ENCODE measurements at places on chromosomes 12 and 14. TPM values are rescaled to one million over a fixed set of nuclear protein-coding genes. Genes with fewer than 3 reads are reported as not detected.

GRCh38 chr12:68450947-68451260, 118.7 kb upstream of the MDM1 start:
- DNase-seq: no peak

MIP gene
- not detected for total RNA-seq

DNA sequence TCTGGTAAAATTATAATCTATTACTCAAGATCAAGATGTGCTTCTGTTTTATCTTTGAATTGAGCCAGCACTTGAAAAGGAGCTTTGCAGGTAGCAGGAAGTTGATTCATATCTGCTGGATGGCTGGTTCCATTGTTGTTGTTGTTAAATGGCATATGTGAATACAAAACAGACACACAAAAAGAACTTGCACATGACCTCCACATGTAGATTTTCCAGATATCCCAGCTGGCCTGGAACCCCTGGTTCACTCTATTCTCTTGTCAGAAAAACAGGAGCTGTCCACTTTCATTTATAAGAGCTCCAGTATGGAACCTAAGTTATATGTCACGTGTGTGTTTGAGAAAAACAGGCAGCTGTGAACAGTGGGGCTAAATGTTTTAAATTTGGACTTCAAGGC, 273.9 kb downstream of the TMEM132D start:
- no peak for DNase-seq

ASPG gene
- total RNA-seq: 1.4 TPM

- DNase-seq: no peak
These were observed 168.2 kb downstream of the KIF26A start for GRCh38 chr14:104306450-104307040.

GRCh38 chr12:71162832-71163763, 5.3 kb upstream of the TSPAN8 start:
- DNase-seq: no peak

GRCh38 chr12:68240079-68240478, 13.3 kb downstream of the IL22 start:
- DNase-seq: no peak

IL26 gene
- total RNA-seq: not detected

- no peak for DNase-seq
These were observed 256.1 kb downstream of the APAF1 start for GRCh38 chr12:98901189-98901588.

DNA sequence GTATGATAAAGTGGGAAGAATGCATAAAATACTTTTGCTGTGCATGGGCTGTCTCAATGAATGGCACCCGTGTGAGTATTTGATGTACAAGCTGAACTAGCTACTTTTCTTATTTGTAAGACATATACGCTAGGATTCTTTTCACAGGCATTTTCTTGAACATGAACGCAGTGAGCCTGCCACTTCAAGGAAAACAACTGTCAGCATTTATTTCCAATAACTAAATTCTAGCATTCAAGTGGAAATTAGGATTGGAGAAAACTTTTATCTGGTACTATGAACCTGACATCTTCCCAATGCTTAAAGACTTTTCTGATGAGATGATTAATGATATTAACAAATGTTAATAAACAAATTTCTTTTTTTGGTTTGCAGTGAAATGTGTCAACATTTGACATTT, 45.7 kb downstream of the UTP20 start:
- no peak for DNase-seq

SLC6A15 gene
- 1.1 TPM for total RNA-seq

DNA sequence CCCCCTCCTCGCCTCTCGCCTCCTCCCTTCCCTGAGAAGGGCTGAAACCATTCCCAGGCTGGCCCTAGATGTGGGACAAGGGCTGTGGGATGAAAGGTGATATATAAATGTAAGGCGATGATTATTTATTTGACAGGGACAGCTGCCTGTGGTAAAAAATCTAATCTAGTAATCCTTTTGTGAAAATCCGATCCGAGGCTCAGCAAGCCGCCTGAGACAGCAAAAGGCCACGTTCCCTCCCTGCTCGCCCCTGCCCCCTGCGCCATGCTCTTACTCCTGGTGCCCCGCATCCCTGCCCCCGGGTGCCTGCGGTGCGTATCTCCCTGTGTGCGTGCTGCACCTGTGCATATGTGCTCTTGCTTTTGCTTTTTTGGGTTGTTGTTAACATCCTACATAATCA, 65.2 kb downstream of the TSPAN9 start:
- DNase-seq: no peak

PABPN1 gene
- 197 TPM for total RNA-seq

DNA sequence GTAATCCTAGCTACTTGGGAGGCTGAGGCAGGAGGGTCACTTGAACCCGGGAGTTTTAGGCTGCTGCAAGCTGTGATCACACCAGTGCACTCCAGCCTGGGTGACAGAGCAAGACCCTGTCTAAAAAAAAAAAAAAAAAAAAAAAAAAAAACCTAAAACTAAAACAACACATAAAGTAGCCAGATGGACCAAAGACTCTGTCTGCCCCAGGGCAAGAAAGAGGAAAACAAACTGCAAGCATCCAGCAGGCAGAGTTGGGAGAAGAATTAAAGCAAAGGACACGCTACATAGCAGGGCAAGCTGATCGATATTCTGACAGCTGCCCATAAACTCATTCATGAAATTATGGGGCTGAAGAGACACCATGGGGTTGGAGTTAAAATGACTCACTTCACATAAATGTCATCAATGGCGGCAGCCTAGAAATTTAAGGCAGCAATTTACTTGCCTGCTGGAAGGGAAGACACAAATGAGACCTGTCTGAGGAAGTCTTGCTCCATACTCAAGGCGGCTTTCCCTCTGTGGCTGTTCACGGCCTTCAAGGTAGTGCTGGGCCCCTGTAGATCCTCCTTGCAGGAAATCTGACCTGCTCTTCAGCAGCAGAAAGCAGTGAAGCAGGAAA, 259.1 kb upstream of the FKBP4 start:
- no peak for DNase-seq

DNA sequence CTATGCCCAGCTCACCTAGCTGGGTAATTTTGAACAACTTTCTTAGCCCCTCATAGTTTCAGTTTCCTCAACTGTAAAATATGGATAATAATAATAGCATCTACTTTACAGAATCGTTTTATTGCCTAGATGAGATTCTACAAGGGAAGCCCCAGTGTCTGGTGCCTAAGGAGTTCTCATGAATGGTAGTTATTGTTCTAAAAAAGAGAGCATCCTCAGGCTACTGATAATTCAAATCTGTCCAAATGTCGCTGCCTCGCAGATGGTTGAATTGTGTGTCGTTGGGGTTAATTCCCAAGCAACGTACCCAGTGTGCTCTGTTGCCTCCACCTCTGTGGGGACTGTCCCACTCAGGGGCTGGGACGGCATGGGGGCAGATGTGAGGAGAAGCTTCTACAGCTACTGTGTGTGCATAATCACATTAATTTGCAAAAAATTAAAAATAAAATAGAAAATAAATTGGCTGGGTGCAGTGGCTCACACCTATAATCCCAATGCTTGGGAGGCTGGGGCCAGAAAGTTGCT, 71.6 kb upstream of the CEP83 start:
- DNase-seq: no peak

CLBA1 gene
- total RNA-seq: 3.8 TPM

- no peak for DNase-seq
These were observed 8.5 kb upstream of the SYNE3 start for GRCh38 chr14:95524706-95525512.

DNA sequence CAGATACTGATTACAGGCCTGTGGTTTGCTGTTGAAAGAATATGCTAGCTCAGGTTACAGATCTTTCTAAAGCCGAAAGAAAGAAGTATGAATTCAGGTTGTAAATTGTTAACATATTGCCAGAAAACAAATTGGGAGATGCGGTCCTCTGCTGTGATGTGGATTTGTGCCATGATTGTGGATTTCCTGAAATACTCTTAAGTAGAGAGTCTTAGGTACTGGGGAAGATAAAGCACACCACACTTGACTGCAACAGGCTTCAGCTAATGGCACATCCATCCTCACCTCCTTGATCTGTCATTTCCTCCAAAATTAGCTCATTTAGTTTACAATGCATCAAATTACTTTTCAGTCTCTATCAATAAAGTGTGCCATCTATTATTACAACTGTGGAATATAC, 279.2 kb downstream of the SYT1 start:
- no peak for DNase-seq

HOXC6 gene
- total RNA-seq: not detected
